Activated CD8-positive, alpha-beta T cell treated with anti-CD3 and anti-CD28 coated beads for 36 hours (primary cell): ENCODE measurements at places on chromosomes 5 and 9.

DNA sequence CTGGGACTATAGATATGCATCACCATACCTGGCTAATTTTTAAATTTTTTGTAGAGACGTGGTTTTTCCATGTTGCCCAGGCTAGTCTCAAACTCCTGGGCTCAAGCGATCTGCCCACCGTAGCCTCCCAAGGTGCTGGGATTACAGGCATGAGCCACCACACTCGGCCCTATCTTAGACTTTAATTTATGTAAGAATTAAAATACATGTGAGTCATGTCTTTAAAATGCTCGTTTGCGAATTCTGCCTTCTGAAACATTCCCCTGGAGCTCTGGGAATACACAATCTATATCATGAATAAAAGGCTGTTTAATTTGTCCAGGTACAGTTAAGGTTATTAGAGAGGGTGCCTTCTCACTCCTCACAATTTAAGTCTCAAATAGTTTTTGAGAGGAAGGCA is 32.8 kb downstream of the RHOBTB3 start:
- no peak for DNase-seq

GRCh38 chr5:106408141-106408540 is 1262.6 kb downstream of the EFNA5 start:
- no peak for DNase-seq

DNA sequence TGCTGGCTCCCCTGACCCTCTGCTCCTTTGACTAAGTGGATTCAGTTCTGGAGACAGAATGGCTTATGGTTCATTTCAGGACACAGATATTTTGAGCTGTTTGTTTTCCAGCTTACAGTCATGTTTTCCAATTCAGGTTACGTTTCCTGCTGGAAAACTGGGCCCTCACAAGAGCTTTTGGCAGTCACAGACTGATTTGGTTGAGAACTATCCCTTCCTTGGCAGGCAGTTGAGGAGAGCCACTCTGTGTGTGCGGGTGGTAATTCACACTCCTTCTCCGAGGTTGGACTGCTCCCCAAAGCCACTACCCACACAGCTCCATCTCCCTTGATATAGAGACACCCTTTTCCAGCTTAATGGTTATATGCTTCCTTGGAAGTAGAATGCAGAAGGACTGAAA is 534.5 kb downstream of the TMEM38B start:
- no peak for DNase-seq

DNA sequence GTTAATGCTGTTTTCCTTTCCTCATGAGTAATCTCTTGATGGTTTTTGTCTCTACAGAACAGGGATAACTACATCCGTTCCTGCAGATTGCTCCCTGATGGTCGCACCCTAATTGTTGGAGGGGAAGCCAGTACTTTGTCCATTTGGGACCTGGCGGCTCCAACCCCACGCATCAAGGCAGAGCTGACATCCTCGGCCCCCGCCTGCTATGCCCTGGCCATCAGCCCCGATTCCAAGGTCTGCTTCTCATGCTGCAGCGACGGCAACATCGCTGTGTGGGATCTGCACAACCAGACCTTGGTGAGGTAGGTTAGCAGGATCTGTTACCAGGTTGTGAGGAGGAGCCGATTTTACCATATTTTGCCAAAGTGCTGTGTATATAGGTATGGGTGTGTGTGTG is 148.2 kb downstream of the TLE4 start:
- no peak for DNase-seq

DNA sequence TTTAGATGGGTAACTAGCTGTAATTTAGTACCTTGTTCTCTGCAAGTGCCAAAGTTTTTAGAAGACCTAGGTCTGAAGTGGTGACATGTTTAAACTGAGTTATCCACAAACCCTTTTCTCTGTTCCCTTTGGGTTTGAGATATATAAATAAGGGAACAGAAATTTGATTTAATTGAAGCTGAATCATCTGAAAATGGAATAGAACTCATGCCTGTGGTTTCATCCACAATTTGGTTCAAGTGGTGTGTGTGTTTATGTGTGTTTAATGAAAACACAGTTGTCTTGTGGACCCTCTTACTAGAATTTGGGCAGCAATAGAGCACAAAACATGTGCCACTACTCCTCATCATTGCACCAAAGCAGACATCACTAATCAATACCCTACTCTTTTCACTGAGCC is 216.9 kb downstream of the GLIS3 start:
- DNase-seq, result no peak

DNA sequence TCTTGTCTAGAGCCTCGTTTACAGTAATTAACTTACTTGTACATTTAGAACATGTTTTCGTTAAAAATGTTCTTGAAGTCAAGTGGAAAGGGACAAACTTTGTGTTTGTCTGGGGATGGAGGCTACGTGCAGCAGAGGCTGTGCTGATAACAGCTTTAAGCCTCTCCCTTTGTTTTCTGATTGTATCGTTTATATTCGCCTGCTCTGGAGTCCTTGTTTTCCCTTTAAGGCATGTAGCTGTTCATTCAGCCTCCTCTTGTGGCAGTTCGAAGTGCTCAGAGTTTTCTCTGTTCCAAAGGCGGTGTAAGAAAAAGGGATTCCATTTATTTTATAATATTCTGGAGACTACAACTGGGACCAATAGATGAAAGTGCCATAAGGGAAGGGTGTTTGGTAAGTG is 1.9 kb downstream of the SLC36A1 start:
- DNase-seq, result no peak
